ENCODE measurements at places on chromosomes 16 and 17.
A peak's percentile ranks its signal among the peaks of the same experiment; 100 is the strongest.

- DNase-seq = no peak
These were observed 29.9 kb downstream of the CIBAR2 start for GRCh38 chr16:85082173-85083050.

GRCh38 chr17:76558198-76559095 is 18.6 kb downstream of the PRCD start:
- DNase-seq = peak; percentile 70

DNA sequence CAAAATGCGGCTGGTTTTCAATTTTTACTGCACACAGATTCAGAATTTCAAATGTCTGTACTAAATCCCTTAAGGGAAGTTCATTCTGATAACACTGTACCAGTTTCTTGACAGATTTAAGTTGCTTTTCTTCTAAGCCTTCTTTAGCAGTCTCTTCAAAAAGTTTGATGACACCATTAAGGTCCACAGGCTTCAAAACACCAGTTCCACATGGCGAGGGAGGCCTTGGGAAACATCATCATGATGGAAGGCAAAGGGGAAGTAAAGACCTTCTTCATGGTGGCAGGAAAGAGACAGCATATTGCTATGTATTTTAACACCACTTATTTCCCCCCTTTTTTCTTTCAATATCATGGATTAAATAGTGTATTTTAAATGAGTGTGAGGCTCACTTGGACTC is 24.5 kb downstream of the NLRC5 start:
- no peak for DNase-seq

GRCh38 chr16:23496821-23497542 is 13.3 kb downstream of the GGA2 start:
- peak; percentile 71 for DNase-seq

GRCh38 chr16:64478252-64478906 is 643.5 kb downstream of the CDH11 start:
- DNase-seq = peak; percentile 0

DNA sequence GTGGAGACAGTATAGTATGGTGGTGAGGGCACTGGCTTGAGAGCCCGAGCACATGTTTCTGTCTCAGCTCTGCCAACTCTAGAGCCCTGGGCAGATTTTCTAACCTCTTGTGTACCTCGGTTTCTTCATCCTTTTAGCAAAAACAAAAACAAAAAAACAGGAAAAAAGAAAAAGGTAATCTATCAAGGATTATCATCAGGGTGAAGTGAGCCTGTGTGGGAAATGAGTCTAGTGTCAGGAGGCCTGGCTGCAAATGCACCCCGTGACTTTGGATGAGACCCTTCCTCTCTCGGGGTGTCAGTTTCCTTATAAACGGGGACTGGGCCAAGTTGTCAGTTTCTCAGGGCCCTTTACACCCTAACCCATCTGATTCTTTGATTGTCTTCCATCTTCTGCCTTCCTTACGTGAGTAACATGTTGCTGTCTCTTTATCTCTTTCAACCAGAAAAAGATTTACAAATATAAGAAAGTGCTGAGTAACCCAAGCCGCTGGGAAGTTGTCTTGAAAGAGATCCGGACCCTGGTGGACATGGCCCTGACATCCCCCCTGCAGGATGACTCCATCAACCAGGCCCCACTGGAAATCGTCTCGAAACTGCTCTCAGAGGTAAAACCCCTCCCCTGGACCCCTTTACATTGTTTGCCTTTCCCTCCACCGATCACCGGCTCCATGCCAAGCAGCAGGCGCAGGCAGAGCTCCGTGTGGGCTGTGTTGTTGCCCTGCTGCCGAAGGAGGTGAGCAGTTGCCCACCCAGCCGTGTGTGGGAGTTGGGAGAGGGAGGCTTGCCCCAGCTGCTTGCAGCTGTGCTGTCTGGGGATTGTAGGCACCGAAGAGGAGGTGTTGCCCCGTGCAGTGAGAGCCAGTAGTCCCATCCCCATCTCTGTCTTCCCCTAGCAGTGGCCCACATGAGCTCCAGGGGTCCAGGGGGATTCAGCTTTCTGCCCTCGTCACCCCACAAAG is 127.1 kb upstream of the PLCG2 start:
- no peak for DNase-seq

GRCh38 chr16:11310997-11311561 is 29.9 kb upstream of the PRM1 start:
- DNase-seq = peak; percentile 37

DNA sequence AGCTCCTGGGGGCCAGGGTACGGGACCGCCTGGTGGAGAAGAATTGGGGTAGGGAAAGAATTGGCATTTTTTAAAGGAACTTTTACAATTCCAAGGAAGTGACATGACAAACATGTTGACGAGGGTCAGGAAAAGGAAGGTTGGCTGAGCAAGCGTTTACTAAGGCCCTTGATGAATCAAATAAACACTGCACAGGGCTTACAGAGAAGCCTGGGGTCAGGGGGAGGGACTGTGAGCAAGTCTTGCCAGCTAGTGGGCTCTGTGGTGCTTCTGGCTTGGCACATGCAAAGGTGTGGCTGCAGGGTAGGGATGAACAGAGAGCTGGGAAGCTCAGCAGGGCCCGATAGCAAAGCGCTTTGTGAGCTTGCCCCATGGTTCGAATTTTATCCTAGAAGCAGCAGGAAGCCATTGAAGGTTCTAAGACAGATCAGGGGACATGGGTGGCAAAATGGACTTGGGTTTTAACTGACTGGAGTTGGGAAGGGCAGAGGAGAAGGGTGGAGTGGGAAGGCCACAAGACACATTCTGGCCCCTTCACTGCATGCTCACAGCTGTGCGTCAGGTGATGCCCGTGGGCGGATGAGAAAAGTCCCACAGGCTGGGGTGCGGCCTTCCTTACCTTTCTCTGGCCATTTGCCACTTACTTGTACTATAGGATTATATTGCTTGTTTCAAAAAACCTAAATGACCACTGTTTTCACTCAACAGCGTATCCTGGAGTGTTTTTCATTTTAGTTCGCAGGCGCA is 117.8 kb downstream of the SOCS1 start:
- DNase-seq = peak; percentile 53

GRCh38 chr16:59039066-59039720 is 305.1 kb upstream of the GOT2 start:
- no peak for DNase-seq

DNA sequence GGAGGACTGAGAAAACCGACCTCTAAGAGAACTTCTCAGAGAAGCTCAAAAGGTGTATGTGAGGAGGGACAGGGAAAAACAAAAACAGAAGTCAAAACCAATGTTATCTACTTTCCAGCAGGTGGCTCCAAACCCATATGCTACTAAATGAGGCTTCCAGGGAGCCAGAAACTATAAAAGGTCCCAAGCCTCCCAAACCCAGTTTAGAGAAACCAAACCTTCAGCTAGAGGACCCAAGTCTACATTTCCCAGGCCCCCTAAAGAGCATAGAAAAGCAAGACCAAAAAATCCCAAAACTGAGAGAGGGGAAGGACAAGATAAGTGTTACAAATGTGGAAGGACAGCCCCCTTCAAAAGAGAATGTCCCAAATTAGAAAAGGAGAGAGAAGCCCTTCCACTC is 3.7 kb downstream of the HPR start:
- DNase-seq = peak; percentile 65

GRCh38 chr17:5055543-5055942 is 20.3 kb upstream of the SLC52A1 start:
- DNase-seq = no peak

GRCh38 chr17:51653878-51654277 is 393.5 kb downstream of the UTP18 start:
- no peak for DNase-seq

GRCh38 chr17:64123114-64123513 is 6.8 kb downstream of the ERN1 start:
- DNase-seq = no peak

DNA sequence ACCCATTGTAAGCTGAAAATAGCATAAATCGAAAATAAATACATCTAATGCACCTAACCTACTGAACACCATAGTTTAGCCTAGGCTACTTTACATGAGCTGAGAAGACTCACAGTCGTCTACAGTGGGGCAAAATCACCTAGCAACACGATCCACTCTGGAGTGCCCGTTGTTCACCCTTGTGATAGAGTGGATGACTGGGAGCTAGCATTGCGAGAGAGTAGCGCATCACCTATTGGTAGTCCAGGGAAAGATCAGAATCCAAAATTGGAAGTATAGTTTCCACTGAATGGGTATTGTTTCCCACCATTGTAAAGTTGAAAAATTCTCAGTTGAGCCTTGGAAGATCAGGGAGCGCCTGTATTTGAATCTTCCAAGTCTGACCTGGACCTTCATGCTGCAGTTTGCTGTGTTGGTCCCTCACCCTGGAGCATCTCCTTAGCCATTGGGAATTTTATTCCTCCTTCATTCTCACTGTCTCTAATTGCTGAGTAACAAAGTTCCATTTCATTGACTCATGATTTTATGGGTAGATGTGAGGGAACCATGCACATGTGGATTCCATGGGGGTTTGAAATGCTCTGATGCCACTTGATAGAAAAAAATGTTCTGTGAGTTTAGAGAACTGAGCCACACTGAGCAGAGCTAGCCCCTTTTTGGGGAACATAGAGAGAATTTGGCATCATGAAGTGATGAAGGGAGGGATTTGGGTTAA is 19.6 kb downstream of the AKAP1 start:
- DNase-seq = no peak

- no peak for DNase-seq
These were observed 55.4 kb downstream of the COPRS start for GRCh38 chr17:31803494-31804213.

GRCh38 chr17:79842656-79843473 is 3.6 kb upstream of the CBX4 start:
- DNase-seq = no peak

- no peak for DNase-seq
These were observed 13.2 kb upstream of the RBFOX3 start for GRCh38 chr17:79623786-79624717.

- no peak for DNase-seq
These were observed 20.4 kb downstream of the GAS7 start for GRCh38 chr17:10177913-10178505.

DNA sequence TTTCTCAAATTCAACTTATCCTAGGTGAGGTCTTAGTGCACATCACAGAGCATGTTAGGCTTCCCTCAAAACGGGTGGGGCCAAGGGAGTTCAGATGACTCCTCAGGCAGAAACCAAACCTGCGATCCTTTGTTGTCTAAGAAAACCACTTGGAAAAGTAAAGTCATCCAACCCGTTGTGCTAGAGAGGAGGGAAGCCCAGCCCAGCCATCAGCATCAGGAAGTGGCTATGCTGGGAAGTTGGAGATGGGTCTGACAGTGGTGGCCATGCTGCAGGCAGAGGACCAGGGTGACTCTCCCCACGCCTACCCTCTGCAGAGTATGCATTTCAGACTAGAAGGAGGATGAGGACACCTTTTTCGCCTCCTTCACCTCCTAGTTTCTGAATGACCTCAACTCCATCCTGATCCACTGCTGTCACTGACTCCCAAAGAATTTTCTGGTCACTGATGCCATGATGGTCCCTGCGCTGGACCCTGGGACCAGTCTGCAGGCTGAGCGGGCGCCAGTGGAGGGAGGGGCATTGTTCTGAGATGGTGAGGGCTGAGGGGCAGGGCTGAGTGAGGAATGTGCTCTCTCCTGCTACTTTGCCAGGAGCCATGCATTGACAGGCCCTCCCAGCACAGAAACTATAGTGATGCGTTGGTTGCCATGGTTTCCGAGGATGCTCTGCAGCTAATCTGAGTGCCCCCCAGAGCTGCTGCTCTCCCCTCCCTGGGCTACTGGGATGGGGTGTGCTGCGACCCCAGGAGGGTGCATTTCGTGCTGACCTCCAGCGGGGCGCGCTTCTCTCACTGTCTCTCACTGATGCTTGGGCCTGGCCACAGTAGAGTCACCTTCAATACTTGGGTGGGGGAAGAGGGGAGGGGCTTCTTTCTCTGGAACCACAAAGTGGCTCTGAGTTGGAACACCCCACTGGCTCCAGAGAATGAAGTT is 20.4 kb downstream of the ALOX12B start:
- DNase-seq = no peak

DNA sequence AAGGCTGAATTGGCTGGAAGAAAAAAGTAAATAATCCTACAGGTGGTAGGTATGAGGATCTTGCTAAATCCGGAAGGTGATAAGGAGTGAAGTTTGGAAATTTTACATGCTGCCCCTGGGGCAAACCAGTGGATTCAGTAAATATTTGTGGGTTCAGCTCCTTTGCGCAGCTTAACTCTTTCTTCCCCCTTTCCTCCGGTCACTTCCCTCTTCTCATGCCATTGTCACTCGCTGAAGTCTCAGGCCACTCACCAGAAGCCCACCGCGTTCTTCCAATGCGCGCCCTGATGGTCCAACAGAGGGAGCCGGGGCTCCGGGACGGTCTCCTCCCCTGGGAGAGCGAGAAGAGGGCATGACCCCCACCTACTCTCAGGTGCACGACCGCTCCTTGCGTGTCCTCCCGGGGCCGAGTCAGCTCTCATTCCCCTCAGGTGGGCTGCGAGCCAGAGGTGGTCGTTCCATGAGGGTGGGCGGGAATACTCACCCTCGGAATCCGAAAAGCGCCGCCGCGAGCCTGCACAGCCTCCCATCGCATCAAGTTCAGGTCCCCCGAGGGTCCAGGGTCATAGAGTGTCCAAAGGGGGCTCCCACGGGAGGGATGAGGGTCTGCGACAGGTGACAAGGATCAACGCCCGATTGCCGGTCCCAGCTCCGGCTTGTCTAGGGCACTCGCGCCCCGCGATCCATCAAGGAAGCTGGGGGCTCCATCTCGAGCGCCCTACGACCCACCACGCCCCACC is 474 bp downstream of the CLN3 start:
- DNase-seq = peak; percentile 35

DNA sequence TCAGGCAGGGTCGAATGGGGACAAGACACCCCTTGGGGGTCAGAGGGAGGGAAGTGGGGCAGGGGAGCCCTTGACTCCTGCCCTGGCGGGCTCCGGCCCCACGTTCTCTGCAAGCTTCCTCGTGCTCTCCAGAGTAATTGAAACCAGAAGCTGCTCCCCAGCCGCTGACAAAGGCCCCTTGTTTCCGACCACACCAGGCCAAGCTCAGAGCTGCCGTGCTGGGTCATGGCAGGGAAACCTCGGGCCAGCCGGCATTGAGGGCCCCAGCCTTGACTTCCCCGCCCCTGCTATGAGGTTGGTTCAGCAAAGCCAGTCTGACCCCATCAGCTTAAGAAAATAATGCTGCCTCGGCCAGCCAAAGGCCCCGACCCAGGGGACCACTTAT is 43.3 kb downstream of the TIMM22 start:
- DNase-seq = no peak

GRCh38 chr16:48231727-48232492 is 12.2 kb upstream of the LONP2 start:
- peak; percentile 64 for DNase-seq

GRCh38 chr16:11106726-11107125 is 149.3 kb downstream of the SOCS1 start:
- DNase-seq = no peak

GRCh38 chr17:82273327-82274133 is at the start of gene CSNK1D:
Gene CSNK1D, minus strand, starts transcription at chr17:82273700. Its CDS starts 319 bp downstream, at chr17:82273381.
- peak; percentile 90 for DNase-seq

- DNase-seq = peak; percentile 63
These were observed 60.1 kb downstream of the ARSG start for GRCh38 chr17:68351395-68351794.

GRCh38 chr16:1101573-1102332 is 5.7 kb upstream of the C1QTNF8 start:
- DNase-seq = no peak

Data from dermis blood vessel endothelial cell (primary cell).